ENCODE measurements at places on chromosomes 11 and 22.

DNA sequence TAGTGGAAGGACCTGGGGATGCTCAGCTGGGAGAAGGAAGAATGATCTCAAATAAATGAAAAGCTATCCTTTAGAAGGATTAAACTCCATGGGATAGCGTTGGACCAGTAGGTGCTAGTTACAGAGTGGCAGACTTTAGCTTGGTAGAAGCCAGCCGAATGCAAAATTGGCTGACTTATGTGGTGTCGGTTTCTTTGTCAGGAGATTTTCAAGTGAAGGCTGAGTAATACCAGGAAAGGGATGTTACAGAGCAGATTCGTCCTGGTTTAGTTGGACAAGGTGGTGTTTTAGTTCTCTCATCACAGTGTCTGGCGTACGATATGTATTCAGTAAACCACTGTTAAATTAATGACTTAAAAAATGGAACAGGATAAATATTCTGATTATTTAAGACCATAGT is 26.0 kb downstream of the FDX1 start:
- no peak for DNase-seq

DNA sequence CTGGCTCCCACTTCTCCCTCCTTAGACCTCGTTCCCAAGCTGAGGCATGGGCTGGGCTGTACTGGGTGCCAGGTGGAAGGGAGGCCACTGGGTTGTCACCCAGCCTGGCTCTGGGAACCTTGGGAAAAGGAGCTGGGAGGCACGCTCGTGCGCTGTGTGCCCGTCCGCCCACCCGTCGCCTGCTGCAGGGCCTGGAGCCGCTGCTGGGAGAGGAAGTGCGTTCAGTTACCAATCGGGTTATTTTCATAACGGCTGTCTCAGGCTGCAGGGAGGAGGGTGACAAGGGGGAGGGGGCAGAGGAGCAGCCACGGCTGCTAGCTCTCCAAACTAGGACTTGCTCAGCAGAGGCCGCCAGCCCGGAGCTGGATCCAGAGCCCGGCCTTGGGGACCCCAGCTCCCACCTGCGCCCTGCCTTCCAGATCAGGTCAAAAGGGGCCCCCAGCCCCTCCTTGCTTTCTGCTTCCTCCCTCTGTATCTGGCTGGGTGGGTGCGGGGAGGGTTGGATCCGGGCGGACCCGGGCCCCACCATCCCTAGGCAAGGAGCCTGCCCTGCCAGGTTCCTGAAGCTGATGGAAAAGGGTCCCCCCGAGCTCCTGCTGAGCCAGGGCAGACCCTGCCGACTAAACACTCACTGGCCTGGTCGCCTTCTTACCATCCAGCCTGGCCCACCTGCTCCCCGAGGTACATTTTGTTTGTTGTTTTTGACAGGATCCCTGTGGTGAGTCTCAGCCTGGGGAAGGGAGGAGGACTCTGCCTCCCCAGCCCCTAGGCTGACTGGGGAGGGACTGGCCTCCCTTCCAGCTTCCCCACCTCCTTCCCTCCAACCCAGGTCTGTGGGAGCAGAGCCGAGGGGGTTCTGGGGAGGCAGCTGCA is 14.3 kb downstream of the DGKZ start:
- no peak for DNase-seq

DNA sequence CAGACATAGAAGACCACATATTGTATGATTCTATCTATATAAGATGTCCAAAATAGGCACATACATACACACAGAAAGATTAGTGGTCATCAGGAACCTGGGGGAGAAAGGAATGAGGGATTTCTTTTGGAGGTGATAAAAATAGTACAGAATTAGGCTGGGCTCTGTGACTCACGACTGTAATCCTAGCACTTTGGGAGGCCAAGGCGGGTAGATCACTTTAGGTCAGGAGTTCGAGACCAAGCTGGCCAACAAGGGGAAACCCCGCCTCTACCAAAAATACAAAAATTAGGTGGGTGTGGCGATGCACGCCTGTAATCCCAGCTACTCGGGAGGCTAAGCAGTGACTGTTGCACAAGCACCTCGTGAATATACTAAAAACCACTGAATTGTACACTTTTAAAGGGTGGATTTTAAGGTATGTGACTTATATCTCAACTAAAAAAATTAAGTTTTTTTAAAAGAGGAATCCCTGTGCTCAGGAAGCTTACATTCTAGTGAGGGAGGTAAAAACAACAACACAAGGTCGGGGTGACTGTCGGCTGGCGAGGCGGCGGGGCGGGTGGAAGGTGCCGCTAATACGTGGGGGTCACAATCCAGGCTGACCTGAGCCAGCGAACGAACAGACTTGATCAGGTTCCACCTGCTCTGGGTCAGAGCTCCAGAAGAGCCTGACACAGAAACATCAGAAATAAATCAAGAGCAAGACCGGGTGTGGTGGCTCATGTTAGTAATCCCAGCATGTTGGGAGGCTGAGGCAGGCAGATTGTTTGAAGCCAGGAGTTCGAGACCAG is 25.3 kb upstream of the TESMIN start:
- no peak for DNase-seq

GRCh38 chr11:67584205-67584880 is 731 bp downstream of the GSTP1 start:
- DNase-seq: peak; percentile 82

- no peak for DNase-seq
Measured at GRCh38 chr22:29596408-29596807, 7.0 kb upstream of the NF2 start.

DNA sequence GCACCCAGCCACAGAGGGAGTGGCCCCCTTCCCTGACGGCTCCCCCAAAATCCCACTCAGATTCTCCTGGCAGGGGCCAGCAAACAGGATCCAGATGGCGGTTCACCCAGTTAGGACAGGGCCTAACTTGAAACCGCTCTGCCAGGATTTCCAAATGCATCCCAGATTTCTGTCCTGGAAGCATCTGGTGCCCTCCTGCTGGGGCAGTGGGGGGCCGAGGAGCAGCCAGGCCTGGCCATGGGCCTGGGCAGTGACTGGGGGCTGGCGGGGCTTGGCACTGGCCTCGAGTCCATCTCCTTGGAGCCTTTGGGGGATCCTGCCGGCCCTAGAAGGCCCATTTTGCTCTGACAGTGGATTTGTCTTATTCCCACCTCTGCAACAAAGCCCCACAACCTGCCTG is 17.9 kb upstream of the EMID1 start:
- DNase-seq: no peak

DNA sequence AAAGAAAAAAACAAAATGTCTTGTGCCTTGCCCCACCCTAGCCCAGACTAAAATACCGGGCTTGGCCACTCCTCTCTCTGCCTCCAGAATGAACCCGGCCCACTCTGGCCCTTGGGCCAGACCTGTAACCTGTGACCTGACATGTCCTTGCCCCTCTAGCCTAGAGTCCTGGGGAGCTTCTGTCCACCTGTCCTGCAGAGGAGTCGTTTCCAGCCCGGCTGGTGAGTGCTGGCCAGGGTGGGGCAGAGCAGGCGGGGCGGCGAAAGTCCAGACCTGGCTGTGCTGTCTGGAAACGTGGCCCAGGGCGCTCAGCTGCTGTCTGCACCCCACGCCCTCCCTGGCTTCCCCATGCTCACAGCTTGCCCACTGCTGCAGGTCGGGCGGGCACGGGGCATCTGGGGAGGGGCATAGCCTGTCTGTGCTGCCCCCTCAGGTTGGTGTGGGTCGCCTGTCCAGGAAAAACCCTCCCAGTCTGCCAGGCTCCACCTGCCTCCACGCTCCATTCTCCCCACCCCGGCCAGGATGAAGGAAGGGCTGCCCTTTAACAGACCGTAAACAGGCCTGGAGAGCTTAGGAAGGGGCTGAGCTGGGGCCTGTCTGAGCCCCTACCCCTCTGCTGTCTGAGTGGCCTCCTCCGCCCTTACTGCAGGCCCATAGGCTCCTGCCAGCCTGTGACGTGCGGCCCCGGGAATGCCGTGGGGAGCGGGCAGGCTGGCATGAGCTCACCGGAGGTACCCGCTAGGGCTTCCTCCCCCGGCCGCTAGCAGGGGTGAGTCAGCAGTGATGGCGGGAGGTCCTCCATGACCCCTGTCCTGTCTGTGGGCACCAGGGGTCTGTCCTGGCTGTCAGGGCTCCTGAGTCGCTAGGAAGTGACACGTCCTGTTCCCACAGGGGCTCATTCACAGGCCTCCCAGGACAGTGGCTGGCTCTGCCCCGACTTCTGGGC is 1.9 kb downstream of the CD151 start:
- DNase-seq: peak; percentile 83

GRCh38 chr11:111629499-111629898 is 27.2 kb downstream of the SIK2 start:
- no peak for DNase-seq

GRCh38 chr11:10303558-10304363 is 1.1 kb upstream of the ADM start:
- peak; percentile 86 for DNase-seq

DNA sequence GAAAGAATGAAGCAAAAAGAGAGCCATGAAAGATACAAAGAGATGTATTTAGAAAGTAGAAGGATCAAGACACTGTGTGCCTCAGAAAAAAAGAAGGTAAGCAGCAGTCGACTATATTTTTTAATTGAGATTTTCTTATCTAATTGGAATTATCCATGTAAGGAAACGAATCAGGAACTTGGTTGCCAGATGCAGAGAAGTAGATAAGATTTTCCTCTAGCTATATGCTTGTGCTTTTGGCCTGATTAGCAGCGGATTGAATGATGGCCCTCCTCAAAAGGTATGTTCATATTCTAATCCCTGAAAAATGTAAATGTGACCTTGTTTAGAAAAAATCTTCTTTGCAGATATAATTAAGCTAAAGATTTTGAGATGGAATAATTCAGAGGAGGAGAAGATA is 43.9 kb upstream of the CARD18 start:
- no peak for DNase-seq

- DNase-seq: no peak
Measured at GRCh38 chr22:48054596-48054995, 1292.1 kb downstream of the TBC1D22A start.

GRCh38 chr11:85827748-85828639 is 17.1 kb upstream of the SYTL2 start:
- no peak for DNase-seq

DNA sequence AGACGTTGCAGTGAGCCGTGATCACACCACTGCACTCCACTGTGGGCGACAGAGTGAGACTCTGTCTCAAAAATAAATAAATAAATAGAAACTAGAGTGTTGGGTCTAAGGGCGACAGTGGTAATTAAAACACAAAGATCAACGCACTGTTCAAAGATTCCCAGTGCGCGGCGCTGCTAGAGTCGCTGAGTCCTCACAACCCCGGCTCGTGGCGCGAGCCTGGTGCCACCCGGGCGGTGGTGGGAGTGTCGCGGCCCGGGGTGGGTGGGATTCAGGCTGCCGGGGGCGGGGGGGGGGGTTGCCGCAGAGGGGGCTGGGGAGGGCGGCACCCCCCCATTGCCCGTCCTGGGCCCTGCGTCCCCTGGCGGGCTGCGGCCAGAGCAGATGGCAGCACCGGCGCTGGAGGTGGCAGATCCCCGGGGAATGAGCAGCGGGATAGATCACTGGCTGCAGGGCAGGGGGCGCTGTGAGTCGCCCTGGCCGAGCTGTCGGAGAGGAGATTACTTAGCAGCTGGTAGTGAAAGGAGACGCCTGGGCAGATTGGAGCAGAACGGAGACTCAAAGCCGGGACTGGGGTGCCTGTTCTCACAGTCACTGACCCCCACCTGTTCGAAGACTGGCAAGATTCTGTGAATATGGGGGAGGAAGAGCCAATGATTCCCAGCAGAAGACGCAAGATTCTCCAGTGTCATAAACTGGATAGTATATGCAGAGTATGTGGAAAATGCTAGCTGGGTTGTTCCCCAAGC is 30.2 kb upstream of the APOBEC3A start:
- DNase-seq: no peak

- no peak for DNase-seq
Measured at GRCh38 chr11:62613291-62613778, 278 bp downstream of the ROM1 start.

GRCh38 chr11:44004452-44005062 is 43.2 kb upstream of the ACCSL start:
- no peak for DNase-seq

DNA sequence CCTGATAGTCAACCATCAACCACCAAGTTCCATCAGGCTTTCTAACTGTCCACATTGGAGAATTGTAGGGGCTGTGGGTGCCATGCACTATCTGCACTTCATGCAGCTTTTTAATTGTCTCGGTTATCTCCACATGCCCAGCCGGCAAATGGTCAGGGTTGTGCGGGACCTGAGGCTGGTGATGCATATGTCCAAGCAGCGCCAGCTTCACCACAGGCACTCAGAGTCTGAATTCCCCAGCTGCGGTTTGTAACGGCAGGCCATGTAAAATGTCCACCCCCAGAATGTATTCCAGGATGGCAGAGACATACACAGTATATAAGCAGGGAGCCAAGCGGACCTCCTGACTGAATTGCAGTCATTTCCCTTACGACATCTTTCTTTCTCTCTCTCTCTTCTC is 435.6 kb downstream of the DYNC2H1 start:
- no peak for DNase-seq

DNA sequence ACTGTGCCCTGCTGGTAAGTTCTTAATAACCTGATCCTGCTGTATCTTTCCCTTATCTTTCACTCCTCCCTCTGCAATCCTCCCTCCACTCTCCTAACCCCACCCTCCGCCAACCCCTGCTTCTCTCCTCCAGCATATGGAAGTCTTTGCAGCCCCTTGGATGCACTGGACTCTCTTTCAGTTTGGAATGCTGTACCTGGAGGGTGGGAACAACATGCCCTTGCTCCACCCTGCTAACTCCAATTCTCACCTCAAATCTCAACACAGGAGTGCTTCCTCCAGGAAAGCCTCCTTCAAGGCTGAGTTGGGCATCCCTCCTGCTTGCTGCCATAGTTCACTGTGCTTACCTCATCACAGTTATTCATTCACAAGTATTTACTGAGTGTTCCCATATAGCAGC is 52.8 kb upstream of the LDLRAD3 start:
- DNase-seq: no peak

DNA sequence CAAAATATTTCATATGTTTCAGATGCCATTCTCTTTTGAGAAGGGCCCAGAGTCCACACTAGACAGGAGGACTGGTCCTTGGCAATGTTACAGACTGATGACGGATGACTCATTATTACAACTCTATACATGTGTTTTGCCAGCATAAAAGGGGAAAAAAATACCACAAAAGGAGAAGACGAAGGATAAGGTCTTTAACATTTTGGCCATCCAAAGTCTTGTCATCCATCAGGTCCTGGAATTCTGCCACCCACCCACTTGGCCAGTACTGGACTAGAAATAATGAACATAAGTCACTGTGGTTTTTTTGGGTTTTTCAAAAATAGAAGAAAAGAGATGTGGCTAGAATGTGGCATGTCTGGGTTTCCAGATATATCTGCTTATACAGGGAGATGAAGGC is 57.7 kb upstream of the BDNF start:
- no peak for DNase-seq

DNA sequence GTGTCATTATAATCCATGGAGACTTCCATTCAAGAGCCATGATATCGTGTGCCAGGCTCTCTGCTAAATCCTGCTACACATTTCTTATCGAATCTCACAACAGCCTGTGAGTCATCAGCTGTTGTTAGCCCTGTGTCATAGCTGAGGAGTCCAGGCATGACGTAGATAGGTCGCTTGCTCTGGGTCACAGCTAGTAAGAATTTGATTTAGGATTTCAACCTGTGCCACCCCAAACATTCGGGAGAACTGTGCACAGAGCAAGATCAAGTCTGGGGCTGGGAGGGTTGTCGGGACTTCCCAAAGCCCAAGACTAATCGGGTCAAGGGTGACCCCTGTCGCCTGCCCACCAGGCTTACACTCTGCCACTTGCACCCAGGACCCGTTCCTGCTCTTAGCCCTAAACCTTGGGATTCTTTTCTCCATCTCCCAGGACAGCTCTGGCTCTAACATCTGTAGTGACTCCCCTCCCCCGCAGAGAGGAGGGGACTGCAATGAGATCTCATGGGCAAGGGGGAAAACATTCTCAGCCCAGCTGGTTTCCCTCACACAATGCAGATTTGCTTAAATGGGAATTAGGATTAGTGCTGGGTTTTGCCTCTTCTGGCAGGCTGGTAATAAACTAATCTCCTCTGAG is 34.3 kb downstream of the TSPAN18 start:
- no peak for DNase-seq

Measured in left lung (tissue), 14 donors.